Mesenteric fat pad (tissue), 1 donor: ENCODE measurements at places on chromosomes 3 and 15. TPM values are rescaled to one million over a fixed set of nuclear protein-coding genes. Genes with fewer than 3 reads are reported as not detected.

DNA sequence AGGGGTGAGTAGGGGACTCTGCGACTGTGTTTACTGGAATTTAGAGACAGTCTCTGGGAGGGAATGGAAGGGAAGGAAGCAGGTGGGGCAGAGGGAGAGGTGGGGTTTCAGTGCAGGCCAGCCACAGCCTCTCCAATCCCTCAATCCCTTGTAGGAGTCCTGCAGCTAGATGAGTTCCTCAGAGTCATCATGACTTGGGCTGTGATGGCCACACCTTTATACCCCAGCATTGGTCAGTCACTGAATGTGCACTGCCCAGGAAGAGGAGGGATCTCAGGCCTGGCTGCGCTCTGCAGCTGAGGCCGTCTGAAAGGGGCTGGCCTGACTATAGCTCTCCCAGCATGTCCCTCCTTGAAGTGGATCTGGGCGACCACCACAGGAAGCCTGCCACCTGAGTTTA lies 67.3 kb upstream of the GLCE start:
- no peak for DNase-seq

GRCh38 chr15:29100486-29101000 lies 169.1 kb downstream of the NSMCE3 start:
- DNase-seq, result no peak

DNA sequence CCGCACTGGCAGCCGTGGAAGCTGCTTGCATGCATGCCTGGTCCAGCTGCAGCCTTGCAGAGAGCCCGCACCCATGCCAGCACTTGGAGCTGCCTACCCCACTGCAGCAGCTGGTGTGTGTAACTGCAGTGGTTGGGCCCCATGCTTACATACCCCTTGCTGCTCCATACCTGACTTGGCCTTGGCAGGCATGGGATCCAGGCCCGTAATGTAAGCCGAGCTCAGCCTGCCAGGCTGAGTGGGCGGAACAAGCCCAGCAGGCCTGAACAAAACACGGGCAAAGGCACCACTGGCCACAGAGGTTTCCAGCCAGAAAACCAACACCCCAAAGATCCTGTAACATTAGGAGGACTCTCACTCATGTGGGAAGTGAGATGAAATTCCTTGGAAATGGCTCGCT lies 48.3 kb downstream of the SLC6A20 start:
- no peak for DNase-seq

- DNase-seq, result no peak
These were observed 205.3 kb upstream of the LINGO1 start for GRCh38 chr15:77838061-77838460.

DNA sequence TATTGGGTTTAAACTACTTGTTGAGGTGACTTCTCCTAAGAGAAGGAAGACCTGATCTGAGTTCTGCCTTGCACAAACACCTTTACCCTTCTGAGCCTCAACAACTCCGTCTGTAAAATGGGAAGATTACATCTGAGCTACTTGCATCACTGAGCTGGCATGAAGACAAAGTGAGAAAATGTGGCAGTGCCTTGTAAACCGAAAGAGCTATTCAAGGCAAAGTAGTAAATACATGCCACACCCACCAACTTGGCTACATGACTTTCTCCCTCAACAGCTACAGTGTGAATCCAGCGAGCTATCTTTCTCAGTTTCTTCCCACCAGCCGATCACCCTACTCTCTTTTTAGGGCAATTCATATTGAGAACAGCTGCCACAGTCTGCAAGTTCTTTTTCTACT lies 148.3 kb downstream of the FOXB1 start:
- no peak for DNase-seq

GRCh38 chr3:151210676-151211381 lies 7.8 kb upstream of the GPR171 start:
- DNase-seq, result no peak

GRCh38 chr3:38098376-38098723 lies 38.6 kb downstream of the ACAA1 start:
- no peak for DNase-seq

- no peak for DNase-seq
These were observed 6.2 kb downstream of the STIMATE start for GRCh38 chr3:52891164-52891563.

The KLHL40 gene
- not detected for total RNA-seq

GRCh38 chr15:28184166-28184565 lies 85.1 kb upstream of the OCA2 start:
- no peak for DNase-seq

The BLM gene
- 1.8 TPM for total RNA-seq

The KNG1 gene
- total RNA-seq, result not detected

DNA sequence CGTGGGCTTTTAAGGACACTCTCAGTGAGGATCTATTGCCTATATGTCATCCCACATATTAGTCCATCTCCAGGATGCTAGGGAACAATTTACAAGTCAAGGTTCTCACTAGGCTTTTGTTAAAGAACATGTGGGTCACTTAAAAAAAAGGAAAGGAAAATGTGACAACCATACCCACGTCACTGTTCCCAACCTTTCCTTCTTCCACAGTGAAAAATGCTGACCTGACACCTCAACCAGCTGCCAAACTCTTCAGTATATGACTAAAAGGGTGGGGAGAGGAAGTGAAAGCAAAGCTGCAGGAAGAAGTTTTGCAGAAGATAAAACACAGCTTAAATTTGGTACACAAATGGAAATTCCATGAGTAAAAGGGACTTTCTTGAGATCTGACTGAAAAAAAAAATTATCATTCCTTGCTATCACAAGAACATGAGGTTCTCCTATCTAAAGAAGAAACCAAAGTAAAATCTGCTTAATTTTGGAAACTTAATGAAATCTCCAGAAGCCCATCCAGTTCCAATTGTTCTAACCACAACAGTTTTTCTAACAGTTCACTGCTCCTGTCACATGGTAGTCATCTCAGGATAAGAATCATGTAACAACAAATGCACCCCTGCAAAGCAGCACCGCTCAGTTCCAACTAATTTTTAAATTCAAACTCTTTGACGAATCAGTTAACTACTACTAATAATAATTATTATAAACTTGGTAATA lies 117.0 kb upstream of the TSPAN3 start:
- no peak for DNase-seq

GRCh38 chr15:34664418-34664817 lies 81.0 kb upstream of the GOLGA8B start:
- DNase-seq, result no peak

GRCh38 chr15:59699810-59700431 lies 10.8 kb upstream of the BNIP2 start:
- DNase-seq, result no peak

DNA sequence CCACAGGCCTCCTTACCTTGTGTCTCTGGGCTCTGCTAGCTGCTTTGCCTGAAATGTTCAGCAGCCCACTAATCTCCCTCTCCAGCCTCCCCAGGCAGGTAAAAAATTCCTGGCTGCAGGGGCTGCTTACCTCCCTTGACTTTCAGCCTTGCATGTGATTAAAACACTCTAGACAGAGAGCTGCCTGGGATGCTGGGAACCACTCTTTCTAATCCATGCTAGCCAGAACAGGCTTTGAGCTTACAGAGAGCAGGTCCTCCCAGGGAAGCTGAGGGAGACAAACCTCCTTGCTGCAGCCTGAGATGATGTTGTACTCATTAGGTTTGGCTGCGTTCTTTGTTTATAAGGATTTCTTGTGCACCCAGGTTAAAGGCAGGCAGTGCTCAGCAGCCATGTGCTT lies 33.7 kb upstream of the LIPC start:
- no peak for DNase-seq

GRCh38 chr3:126100269-126100633 lies 16.3 kb upstream of the SLC41A3 start:
- DNase-seq, result peak; percentile 59

The IFT57 gene
- total RNA-seq, result 26.9 TPM

- DNase-seq, result no peak
These were observed 810.9 kb downstream of the NR2F2 start for GRCh38 chr15:97141360-97141759.

The LRRC34 gene
- total RNA-seq, result 3.4 TPM

- DNase-seq, result no peak
These were observed 1.2 kb downstream of the GPR15 start for GRCh38 chr3:98532709-98533571.
